NCI-H526 treated with DMSO at 0.1 percent for 48 hours (cell line): ENCODE measurements at places on chromosomes 4 and X.

DNA sequence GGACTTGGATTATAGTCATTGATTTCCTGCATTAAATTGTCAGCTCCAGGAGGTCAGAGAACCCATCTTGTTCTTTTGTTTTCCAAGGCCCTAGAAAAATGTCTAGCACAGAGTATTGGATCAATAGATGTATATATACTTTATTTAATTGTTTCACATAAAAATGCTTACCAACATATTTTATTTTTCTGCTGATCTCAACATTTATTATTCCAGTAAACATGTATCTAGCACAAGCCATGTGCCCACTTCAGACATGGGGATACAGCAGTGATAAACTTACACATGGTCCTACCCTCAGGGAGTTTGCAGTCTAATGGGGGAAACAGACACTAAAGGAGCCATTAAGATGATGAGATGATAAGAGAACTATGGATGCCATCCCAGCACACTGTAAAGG is 49.1 kb upstream of the TBC1D9 start:
- DNase-seq = no peak

DNA sequence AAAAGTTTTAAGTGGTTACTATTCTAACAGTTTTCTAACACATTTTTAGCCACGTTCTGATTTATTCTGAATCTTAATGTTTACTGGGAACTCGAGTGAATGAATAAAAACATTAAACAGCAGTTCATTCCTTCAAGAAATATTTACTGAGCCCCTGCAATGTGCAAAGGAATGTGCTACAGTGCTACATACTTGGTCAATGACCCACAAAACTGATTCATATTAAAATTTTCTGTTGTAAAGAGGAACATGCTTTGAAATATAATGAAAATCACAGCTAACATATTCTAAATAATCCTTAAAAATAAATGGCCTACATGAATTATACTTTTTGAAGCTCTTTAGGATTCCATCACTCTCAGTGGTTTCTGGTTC is 78.7 kb downstream of the ARAP2 start:
- no peak for DNase-seq

- DNase-seq = peak; percentile 5
These were observed 136.2 kb downstream of the TBC1D19 start for GRCh38 chr4:26719954-26720552.

DNA sequence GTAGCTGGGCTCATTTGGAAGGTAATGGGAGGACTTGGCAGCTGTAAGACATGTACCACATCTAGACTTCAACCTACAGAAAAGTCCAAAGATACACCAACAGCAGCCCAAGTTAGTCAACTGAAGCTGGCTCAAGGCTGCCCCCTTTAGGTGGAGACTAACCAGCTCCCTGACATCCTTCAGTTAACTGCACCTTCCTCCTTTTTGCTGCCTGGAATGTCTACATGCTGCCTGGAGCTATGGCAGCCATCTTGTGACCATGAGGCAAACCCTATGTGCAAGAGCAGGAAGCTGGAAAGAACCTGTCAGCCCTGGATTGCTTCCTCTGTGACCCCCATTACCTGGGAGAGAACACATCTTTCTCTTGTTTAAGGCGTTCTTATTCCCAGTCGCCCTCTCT is 25.8 kb downstream of the ARSD start:
- no peak for DNase-seq

DNA sequence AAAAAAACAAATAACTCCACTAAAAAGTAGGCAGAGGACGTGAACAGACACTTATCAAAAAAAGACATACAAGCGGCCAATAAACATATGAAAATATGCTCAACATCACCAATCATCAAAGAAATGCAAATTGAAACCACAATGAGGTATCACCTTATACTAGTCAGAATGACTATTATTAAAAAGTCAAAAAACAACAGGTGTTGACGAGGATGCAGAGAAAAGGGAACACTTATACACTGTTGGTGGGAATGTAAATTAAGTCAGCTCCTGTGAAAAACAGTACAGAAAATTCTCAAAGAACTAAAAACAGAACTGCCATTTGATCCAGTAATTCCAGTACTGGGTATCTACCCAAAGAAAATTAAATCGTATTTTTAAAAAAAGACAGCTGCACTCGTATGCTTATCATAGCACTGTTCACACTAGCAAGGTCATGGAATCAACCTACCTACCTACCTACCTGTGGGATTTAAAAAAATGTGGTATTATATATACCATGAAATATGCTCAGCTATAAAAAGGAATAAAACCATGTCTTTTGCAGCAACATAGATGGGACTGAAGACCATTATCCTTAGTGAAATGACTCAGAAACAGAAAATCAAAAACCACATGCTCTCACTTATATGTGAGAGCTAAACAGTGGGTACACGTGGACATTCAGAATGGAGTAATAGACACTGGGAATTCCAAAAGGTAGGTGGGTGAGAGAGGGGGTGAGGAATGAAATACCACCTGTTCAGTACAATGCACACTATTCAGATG is 24.8 kb upstream of the PTPN13 start:
- DNase-seq = no peak

DNA sequence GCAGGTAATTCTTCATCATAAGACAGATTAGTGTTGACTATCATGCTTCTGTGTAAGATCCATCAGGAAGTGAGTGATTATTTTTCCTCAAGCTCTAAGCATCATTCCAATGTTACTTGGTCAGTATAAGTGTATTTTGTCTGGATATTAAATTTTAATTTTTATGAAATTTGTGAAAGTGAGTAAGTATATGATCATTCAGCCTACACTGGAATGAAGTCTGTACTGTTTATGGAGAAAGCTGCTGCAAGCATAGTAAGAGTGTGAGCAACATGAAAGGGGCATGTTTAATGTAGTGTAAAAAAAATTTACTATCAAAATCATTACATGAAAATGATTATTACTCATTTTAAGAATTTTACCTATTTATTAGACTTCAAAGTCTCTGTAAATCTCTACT is 84.8 kb downstream of the IL15 start:
- no peak for DNase-seq

- no peak for DNase-seq
These were observed 36.7 kb downstream of the KLF8 start for GRCh38 chrX:56268888-56269287.

DNA sequence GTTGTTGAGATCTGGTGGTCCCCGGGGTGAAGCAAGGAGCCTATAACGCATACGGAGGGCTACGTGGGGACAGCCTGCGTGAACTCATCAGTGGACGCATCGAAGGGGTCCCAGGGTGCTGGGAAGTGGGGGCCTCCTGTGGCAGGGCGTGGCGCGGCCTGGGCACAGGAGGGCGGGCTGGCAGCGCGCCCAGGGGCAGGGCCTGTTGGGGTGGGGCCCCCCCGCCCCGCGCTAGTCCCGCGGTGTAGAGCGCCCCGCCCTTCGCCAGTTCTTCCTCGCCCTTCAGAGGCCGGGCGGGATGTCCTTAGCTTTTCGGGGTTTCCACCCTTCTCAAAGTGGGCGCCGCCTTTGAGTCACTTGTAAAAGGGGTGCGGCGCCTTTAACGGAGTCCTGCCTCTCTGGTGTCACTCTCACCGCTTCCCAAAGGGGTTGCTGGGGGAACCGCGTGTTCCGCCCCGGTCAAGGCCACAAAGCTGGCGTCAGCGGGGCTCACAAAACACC is 632 bp downstream of the PLP2 start:
- peak; percentile 15 for DNase-seq

GRCh38 chr4:122531514-122531913 is 75.0 kb upstream of the IL2 start:
- no peak for DNase-seq

GRCh38 chr4:4479366-4479765 is 62.5 kb downstream of the STX18 start:
- no peak for DNase-seq

- no peak for DNase-seq
These were observed 19.6 kb downstream of the CYP2U1 start for GRCh38 chr4:107950746-107951540.

GRCh38 chrX:139429913-139430312 is 100.6 kb upstream of the F9 start:
- DNase-seq = no peak
